ENCODE measurements at places on chromosomes 6 and 20. TPM values are rescaled to one million over a fixed set of nuclear protein-coding genes. Genes with fewer than 3 reads are reported as not detected.

Gene BPI
- total RNA-seq = not detected

Gene ARMC2
- 0.72 TPM for total RNA-seq

Gene PPIL6
- 0.18 TPM for total RNA-seq

DNA sequence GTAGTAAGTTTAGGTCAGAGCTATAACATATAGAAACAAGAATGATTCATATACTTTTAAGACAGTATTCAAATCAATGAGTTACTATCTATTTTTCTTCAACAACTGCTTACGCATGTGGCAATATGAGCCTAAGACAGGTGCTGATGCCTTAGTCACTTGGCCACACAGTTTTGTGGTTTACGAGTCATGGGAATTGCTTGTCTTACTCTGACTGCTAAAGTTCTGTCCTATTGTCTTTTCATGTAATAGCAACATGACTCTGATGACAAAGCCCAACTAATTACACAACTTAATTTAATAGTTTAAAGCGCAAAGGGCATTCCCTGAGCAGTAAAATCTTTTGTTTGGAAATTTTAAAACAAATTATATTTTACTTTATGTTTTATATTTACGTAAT lies 159.3 kb upstream of the CENPW start:
- H3K4me1 ChIP-seq = no peaks in the 10 kb centered on the region
- no peak overlapping the region for H3K27ac ChIP-seq
- no peaks in the 10 kb centered on the region for H3K36me3 ChIP-seq
- DNase-seq = peak; percentile 96
- H3K4me3 ChIP-seq = no peak overlapping the region
- peaks cover 4% of the 10 kb centered on the region for H3K27me3 ChIP-seq

DNA sequence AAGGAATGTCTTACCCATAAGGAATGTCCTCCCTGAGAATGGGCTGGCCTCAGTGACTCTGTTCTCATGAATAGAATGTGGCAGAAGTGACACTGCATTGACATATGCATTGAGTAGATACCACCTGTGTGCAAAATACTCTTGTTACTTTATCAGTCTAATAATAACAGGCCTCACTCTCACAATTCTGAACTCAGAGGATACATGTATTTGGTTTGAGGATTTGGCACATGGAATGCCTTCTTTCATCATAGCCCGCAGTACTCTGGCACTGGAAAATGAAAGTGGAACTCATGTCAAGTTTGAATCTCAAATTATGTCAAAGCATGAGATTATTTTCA lies 52.9 kb upstream of the PLCB4 start:
- H3K27ac ChIP-seq = peak overlapping the region; percentile 57
- DNase-seq = peak; percentile 58
- no peaks in the 10 kb centered on the region for H3K36me3 ChIP-seq
- peaks cover 5% of the 10 kb centered on the region for H3K4me1 ChIP-seq
- H3K27me3 ChIP-seq = no peaks in the 10 kb centered on the region

GRCh38 chr20:58194175-58194791 lies 34.2 kb downstream of the ANKRD60 start:
- DNase-seq = no peak
- no peaks in the 10 kb centered on the region for H3K36me3 ChIP-seq
- no peak overlapping the region for H3K27ac ChIP-seq

All from IMR-90 (cell line).